NCI-H524 treated with DMSO at 0.1 percent for 48 hours (cell line): ENCODE measurements at places on chromosomes 1 and 21.

- no peak for DNase-seq
These were observed 21.6 kb downstream of the ENO1 start for GRCh38 chr1:8856689-8857412.

DNA sequence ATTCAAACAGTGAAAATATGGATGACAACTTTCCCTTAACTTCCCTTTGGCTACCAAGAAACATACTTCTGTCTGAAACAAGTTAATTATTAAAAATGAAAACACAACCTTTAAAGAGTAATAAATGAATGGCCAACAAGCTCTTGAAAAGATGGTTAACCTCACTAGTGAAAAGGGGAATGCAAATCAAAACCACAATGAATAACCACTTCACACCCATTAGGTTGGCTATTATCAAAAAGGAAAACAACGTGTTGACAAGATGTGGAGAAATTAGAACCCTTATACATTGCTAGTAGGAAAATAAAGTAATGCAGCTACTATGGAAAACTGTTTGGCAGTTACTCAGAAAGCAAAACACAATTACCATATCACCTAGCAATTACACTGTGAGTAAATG lies 14.1 kb downstream of the COP1 start:
- DNase-seq = no peak

DNA sequence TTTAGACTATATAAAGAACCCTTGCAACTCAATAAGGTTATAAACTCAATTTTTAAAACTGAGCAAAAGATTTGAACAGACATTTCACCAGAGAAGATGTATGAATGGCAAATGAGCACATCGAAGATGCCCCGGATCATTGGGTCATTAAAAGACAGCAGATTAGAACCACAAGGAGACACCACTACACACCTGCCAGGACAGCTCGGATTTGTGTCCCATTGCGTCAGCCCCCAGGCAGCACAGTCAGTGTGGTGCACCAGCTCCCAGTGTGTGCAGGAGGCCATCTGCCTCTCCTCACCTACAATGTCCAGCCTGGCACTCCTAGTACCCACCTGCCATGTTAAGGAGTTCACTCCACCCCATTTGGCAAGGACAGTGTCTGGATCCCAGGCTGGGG lies 61.1 kb upstream of the LRP8 start:
- no peak for DNase-seq

- DNase-seq = peak; percentile 5
These were observed 9.5 kb upstream of the PADI3 start for GRCh38 chr1:17239420-17239819.

DNA sequence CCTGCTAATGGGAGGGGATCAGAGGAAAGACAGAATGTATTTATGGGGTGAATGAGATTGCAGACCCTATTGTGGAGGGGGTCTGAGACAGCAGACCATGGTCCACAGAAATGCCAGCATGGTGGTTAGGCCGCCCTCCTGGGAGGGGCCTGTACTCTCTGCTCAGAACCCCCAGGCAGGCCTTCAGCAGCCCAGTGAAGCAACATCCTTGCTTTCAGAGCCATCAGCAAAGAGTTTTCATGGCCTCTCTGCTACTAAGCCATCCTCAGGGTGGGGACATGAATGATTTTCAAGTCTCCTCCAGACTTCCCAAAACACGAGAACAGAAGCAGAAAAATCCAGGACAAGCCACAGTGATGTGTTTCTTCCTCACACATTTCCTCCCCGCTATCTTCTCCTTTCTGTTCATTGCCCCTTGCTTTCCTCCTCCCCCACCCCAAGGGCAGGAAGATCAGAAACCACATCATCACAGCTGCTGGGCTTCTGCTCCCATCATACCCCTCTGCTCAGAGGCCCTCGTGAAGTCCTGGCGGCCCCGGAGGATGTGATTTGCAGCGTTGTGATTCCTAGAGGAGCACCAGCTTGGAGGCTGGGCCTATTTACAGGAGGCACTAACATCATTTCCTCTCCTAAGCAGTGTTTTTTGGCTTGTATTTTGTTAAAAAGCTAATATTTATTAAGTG lies 48.0 kb downstream of the ABCA4 start:
- no peak for DNase-seq

- no peak for DNase-seq
These were observed 95.1 kb upstream of the TSPAN2 start for GRCh38 chr1:115184260-115184950.

- DNase-seq = no peak
These were observed 446.6 kb downstream of the SIPA1L2 start for GRCh38 chr1:232183266-232183800.

- DNase-seq = no peak
These were observed 233.7 kb downstream of the SRGAP2C start for GRCh38 chr1:121418369-121419049.

GRCh38 chr1:186760446-186760845 lies 68.3 kb upstream of the PLA2G4A start:
- no peak for DNase-seq

DNA sequence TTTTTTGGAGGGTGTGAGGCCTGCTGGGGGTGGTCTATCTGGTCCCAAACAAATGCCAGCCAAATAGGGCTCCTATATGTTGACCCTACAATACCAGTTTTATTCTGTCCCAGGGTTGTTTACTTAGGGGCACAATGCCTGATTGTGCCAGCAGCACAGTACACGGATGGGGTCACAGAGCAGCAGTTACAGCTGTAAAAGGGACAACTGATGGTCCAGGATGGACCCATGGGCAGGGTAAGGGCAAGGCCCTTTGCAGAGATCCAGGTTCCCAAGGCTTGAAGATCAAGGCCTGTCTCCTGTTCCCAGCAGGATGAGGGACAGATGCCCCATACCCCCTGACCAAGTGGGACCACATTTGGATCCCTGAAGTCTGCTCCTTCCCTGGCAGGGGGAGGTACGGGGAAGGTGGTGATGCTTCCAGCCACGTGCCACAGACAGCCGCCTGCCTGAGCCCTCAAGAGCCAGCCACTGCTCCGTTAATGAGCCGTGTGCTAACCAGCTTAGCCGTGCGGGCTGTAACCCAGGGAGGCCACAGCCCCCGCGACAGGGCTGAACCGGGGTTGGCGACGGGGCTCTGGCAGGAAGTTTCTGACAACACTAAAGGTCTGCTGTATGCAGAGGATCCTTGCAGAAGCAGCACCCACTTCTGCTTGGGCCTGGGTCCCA lies 18.2 kb downstream of the SLC6A9 start:
- DNase-seq = no peak

- DNase-seq = no peak
These were observed 10.2 kb upstream of the POFUT2 start for GRCh38 chr21:45297869-45298268.

DNA sequence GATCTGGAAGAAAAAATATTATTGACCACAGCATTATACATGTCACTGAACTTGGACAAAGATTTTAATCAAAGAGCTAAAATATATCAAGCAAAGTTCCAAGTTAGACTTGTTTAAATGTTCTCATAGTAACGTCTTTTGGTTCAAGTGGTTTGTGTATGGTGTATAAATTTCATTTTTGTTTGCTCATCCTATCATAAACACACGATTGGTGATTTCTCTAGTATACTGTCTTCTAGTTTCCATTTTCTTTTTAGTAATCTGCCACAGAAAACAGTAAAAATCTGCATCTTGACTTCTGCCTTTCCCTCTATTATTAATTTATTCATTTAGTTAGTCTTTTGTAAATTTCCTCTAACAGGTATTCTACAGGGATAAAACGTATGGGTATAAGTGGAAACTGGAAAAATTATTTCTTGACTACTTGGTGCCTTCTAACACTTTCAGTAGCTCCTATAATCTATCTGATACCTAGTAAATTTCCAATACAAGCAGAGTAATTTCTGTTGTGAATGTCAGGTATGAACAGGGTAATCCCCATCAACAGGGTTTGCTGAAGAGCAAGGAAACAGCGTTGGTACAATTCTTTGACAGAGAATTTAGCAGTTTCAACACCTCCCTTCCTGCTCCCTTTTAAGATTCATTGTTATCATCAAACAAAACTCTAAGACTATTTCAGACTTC lies 268.0 kb downstream of the PTPRC start:
- DNase-seq = no peak

GRCh38 chr1:93593854-93594602 lies 87.6 kb downstream of the BCAR3 start:
- no peak for DNase-seq

DNA sequence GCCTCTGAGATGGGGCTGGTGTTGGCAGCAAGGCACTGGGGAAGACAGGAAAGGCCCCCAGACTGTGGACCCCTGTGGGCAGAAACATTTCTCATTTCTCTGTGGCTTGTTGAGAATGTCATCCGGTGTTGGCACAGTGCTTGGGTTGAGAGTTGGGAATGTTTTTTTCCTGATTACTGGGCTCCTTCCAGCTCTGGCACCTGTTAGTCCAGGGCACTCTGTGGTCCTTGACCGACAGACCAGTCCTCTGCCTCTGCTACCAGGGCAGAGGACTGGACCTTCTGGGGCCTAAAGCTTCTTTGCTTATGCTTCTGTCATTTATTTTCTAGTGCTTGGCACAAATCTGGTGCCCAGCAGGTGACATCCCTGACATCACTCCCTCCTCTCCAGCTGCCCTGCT lies 4.8 kb upstream of the SPRR5 start:
- no peak for DNase-seq

DNA sequence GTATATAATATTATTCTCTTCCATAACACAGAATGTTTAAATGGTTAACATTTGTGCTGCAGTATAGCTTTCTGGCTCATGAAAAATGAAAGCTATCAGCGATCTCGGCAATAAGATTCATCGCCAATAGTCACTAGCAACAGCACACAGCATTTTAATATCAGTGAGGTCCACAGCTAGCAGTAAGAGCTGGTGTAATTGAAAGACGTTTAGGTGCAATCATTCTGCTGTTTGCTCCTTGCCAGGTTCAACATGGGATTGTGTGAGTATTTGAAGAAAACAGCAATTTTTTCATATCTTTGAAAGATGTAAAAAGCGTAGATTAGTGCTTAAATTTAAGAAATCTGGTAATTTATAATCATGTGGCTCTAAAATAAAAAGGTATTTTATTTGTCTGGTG lies 20.1 kb downstream of the PRKACB start:
- peak; percentile 31 for DNase-seq

DNA sequence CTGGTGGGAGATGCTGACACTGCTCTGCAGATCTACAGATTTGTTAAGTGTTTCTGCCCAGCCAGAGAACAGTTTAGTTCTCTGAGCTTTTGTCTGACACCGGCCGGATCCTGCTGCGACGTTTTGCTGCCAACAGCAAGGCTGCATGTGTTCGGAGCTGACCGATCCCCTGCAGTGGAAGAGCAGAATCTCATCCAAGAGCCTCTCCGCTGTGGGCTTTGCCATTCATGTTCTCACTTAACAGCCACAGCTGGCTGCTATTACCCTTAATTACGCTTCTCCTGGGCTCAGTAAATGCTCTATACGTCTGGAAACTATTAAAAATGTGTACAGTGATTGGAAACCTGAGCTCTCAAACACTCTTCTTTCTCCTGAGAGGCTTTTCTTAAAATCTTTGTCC lies 105.3 kb downstream of the BCAR3 start:
- DNase-seq = peak; percentile 84

DNA sequence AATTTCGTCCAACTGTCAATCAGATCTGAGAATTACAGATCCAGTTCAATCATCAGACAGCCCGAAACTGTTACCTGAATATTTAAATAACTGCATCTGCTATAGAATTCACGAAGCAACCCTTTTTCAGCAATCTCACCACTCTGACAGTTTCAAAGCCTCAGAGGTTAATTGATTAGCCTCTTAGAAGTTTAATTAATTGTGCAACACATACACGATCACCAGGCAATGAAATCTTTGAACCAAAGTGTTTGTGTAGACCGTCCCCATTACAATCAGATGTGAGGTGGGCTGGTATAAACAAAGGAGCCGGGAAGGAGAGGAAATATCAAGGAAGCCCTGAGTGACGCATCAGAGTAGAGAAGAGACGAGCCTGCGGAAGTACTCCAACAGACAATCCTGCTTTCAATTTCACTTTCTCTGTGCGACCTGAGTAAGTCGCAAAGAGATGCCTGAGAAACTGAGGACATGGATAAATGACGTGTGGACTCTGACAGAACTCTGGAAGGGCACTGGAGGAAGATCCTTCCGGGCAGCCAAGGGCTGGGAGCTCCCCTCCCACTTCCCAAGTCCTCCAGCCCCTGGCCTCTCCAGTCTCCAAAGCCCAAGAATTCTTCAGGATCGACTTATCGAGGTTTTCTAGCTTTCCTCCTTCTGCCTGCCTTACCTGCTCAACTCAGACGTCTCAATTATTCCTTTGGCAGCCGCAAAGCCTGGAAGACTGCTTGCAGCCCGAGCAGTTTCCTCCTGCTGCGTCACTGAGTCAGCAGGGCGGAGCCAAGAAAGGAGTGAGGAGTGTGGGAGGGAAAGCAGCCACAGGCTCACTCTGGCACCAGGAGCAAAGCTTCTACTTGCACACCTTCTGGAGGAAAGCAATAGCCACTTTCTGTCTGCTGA lies at the start of gene RNASEL:
Gene RNASEL, minus strand, starts transcription at position 757 of the 897 bp plus-strand sequence. CDS start 2,450 bp downstream, outside the sequence.
- DNase-seq = no peak

DNA sequence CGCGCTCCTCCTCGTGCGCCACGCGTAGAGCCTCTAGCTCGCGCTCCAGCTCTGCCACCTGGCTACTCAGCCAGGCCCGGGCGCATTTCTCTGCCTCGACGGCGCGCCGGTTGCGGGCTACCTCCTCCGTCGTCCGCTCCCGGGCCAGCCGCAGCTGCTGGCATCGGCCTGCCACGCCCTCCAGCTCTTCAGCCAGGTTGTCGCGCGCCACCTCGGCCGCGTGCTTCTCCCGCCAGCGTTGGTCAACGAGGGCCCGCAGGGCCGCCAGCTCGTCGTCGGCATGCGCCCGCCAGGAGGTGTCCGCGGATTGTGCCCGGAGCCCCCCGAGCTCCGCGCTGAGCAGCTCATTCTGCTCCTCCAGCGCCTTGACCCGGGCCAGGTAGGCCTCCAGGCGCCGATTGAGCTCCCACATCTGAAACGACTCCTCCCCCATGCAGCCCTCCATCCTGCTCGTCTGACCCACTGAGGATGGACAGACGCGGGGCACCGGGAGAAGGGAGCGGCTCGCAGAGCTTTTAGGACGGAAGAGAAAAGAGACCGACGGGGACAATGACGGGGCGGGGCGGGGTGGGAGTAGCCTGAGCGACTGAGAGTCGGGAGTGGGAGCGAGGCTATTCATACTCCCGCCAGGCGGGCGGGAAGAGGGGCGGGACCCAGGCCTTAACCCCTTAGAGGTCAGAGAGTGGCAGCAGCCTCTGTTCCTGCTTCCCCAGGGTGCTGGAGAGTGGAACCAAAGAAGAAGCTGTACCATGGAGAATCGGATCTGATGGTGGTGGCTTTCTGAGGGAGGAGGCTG lies at the start of gene NES:
Gene NES, minus strand, starts transcription at position 588 of the 796 bp plus-strand sequence. Its CDS starts 143 bp downstream, at position 445.
- DNase-seq = no peak

DNA sequence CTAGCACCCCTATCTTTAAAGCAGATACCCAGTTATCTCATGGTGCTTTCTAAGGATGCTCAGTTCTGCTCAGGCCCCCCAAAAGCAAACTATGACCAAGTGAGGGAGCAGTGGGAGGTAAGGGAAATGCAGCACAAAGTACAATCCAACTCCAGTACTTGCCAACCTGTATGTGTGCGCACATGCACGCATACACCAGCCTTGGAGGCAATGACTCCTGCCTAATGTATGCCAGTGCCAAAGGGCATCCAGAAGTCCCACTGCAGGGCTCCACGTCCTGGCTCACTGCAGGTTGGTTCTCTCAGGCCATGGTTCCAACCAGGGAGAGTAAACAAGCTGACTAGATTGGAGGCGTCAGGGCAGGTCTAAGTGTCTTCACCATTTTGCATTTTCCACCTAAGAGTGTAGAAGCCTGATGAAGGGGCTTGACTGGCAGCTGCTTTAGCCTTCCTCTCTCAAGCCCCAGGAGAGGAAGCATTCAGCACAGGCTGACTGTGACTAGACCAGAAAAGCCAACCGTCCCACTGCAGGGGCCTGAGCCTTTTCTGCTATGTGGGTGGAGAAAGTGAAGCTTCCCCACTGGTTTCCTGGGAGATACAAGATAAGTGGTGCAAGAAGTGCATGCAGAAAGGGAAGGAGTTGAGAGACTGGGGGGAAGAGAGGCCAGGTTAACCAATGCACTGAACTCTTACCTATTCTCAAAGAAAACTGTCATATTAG lies 7.7 kb downstream of the AMIGO1 start:
- no peak for DNase-seq
